ENCODE measurements at places on chromosomes 3 and 15. TPM values are rescaled to one million over a fixed set of nuclear protein-coding genes. Genes with fewer than 3 reads are reported as not detected.

Gene LMAN1L
- total RNA-seq: not detected

Gene ZBTB47
- total RNA-seq: 45.2 TPM

Gene ITGA11
- total RNA-seq: 8.5 TPM

Gene GCSAM
- total RNA-seq: 0.66 TPM

GRCh38 chr3:46684891-46685290 lies 8.6 kb downstream of the ALS2CL start:
- H3K4me1 ChIP-seq: no peaks in the 10 kb centered on the region
- H3K36me3 ChIP-seq: no peaks in the 10 kb centered on the region
- no peak overlapping the region for H3K4me3 ChIP-seq
- no peak for DNase-seq

DNA sequence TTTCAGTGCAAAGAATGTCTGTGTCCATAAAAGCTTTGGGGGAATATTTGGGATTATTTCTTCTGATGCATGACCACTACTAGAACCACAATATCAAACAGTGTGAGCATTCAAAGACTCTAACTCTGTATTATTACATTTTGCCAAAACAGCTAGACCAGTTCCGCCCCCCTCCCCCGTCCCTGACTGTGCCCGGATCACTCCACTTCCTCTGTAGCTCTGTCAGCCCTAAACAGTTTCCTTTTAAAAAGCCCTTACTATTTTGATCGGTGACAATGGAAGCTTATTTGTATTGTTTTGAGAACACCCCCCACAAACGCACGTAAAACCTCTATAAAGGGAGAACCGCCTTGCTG lies 36.6 kb upstream of the EPHB3 start:
- DNase-seq: no peak
- H3K36me3 ChIP-seq: no peaks in the 10 kb centered on the region
- peaks cover 20% of the 10 kb centered on the region for H3K27me3 ChIP-seq
- H3K4me3 ChIP-seq: peak overlapping the region; percentile 45
- H3K4me1 ChIP-seq: no peaks in the 10 kb centered on the region

- DNase-seq: no peak
- H3K4me3 ChIP-seq: no peak overlapping the region
- H3K4me1 ChIP-seq: no peaks in the 10 kb centered on the region
- H3K27ac ChIP-seq: no peak overlapping the region
- no peaks in the 10 kb centered on the region for H3K27me3 ChIP-seq
Observed at GRCh38 chr15:76376816-76377215, 40.2 kb downstream of the ISL2 start.

GRCh38 chr3:150721285-150722130 lies 17.8 kb upstream of the ERICH6 start:
- no peaks in the 10 kb centered on the region for H3K36me3 ChIP-seq
- no peaks in the 10 kb centered on the region for H3K4me1 ChIP-seq
- H3K4me3 ChIP-seq: no peak overlapping the region
- no peak for DNase-seq
- H3K27ac ChIP-seq: no peak overlapping the region

- H3K4me1 ChIP-seq: no peaks in the 10 kb centered on the region
- peak overlapping the region; percentile 68 for H3K27ac ChIP-seq
- DNase-seq: no peak
- no peaks in the 10 kb centered on the region for H3K27me3 ChIP-seq
Observed at GRCh38 chr15:93829115-93829870, 402.1 kb upstream of the MCTP2 start.

- peak overlapping the region; percentile 44 for H3K4me3 ChIP-seq
- no peaks in the 10 kb centered on the region for H3K36me3 ChIP-seq
- no peaks in the 10 kb centered on the region for H3K27me3 ChIP-seq
- DNase-seq: no peak
- H3K4me1 ChIP-seq: no peaks in the 10 kb centered on the region
Observed at GRCh38 chr15:65385870-65386258, 8.1 kb upstream of the IGDCC3 start.

DNA sequence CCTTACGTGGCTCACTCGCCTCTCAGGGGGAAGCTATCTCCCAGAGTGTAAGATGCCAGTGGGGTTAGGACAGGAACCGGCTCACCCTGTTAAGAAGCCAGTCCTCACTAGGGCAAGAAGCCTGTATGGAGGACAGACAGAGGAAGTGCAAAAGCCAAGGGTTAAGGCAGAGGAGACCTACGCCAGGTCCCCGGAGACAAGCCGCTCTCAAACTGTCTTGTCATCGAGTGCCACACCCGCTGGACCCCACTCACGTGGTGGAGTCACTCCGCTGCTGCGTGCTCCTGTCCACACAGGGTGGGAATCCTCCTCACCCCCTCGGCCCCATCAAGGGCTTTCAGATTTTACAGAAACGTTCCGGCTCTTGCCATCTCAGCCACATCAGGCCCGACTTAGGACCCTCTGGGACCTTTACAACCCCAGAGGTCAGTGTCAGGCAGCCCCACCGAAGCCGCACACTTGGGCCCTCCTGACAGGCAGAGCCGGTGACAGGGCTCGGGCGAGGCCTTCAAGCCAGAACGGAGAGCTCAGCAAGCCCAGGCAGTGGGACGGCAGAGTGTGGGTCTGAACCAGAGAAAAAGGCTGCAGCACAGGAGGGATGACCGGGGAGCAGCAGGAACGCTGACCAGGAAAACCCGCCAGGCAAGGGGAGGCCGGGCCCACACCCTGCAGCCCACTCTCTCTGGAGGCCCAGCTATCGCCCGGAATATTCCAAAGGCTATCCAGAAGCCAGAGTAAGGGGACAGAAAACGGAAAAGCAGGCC lies 61.7 kb downstream of the XXYLT1 start:
- peak overlapping the region; percentile 79 for H3K27ac ChIP-seq
- no peaks in the 10 kb centered on the region for H3K36me3 ChIP-seq
- H3K4me1 ChIP-seq: peaks cover 13% of the 10 kb centered on the region
- no peak for DNase-seq
- H3K4me3 ChIP-seq: peak overlapping the region; percentile 12
- H3K27me3 ChIP-seq: no peaks in the 10 kb centered on the region

- H3K36me3 ChIP-seq: no peaks in the 10 kb centered on the region
- no peak for DNase-seq
- peak overlapping the region; percentile 41 for H3K4me3 ChIP-seq
- no peaks in the 10 kb centered on the region for H3K4me1 ChIP-seq
- peak overlapping the region; percentile 89 for H3K27ac ChIP-seq
Observed at GRCh38 chr3:172595664-172596393, 72.6 kb upstream of the TNFSF10 start.

- no peaks in the 10 kb centered on the region for H3K27me3 ChIP-seq
- no peak overlapping the region for H3K4me3 ChIP-seq
- no peaks in the 10 kb centered on the region for H3K4me1 ChIP-seq
Observed at GRCh38 chr15:86329311-86330013, 249.8 kb downstream of the AGBL1 start.

DNA sequence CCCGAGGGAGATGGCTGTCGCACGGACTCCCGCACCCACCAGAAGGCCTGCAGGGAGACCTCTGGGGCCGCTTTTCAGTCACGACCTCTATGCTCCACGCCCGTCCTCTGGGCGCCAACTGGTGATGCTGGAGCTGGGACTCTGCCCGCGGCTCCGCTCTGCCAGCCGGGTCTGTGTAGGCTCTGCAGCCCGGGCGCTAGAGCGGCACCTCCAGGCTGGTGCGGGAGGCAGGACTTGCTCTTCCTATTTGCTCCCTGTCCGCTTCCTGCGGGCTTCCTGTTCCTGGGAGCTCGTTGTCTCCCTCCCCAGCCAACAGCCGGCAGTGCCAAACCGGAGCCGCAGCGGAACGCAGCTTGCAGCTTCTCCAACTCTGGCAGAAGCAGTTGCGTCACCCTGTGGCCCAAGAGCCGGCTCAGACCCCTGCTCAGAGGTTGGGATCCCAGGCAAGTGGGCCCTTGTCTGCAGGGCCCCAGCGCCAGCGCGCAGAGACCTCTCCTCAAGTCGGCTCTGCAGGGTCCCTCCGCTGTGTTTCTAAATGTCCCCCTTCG lies 285.9 kb downstream of the XXYLT1 start:
- no peaks in the 10 kb centered on the region for H3K4me1 ChIP-seq
- no peaks in the 10 kb centered on the region for H3K36me3 ChIP-seq
- no peaks in the 10 kb centered on the region for H3K27me3 ChIP-seq
- peak; percentile 74 for DNase-seq

DNA sequence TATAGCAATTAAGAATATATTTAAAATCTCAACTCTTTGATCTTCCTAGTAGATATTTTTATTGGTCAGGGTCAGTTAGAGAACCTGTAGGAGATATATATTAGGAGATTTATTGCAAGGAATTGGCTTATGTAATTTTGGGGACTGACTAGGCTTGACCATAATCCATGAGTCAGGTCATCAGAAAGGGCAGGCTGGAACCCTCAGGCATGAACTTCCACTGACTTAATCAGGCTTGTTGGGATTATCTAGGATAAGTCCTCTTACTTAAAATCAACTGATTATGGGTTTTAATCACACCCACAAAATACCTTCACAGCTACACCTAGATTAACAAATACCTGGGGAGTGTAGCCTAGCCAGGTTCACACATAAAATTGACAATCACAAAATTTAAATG lies 156.1 kb downstream of the MYRIP start:
- no peak for DNase-seq
- H3K4me3 ChIP-seq: no peak overlapping the region
- no peak overlapping the region for H3K27ac ChIP-seq
- no peaks in the 10 kb centered on the region for H3K27me3 ChIP-seq

GRCh38 chr3:186105543-186105942 lies 3.3 kb downstream of the ETV5 start:
- H3K4me1 ChIP-seq: no peaks in the 10 kb centered on the region
- H3K4me3 ChIP-seq: no peak overlapping the region
- H3K27ac ChIP-seq: no peak overlapping the region
- DNase-seq: no peak
- H3K36me3 ChIP-seq: no peaks in the 10 kb centered on the region
- no peaks in the 10 kb centered on the region for H3K27me3 ChIP-seq

GRCh38 chr3:128167973-128168674 lies 14.8 kb downstream of the EEFSEC start:
- no peak overlapping the region for H3K27ac ChIP-seq
- no peaks in the 10 kb centered on the region for H3K4me1 ChIP-seq
- no peaks in the 10 kb centered on the region for H3K27me3 ChIP-seq
- DNase-seq: no peak
- no peak overlapping the region for H3K4me3 ChIP-seq

GRCh38 chr15:74873756-74874424 lies 725 bp upstream of the SCAMP2 start:
- H3K27ac ChIP-seq: peak overlapping the region; percentile 97
- H3K4me1 ChIP-seq: peaks cover 32% of the 10 kb centered on the region
- no peaks in the 10 kb centered on the region for H3K36me3 ChIP-seq
- H3K4me3 ChIP-seq: peak overlapping the region; percentile 94
- no peak for DNase-seq
